ENCODE measurements at places on chromosomes 5 and 9.

GRCh38 chr5:35115920-35116319, 68.2 kb upstream of the AGXT2 start:
- no peak for DNase-seq

- DNase-seq: no peak
Observed at GRCh38 chr5:60598424-60598823, 101.5 kb downstream of the DEPDC1B start.

GRCh38 chr9:73038089-73038509, 85.2 kb upstream of the ALDH1A1 start:
- DNase-seq: no peak

GRCh38 chr9:90860826-90861225, 59.2 kb downstream of the SYK start:
- no peak for DNase-seq

DNA sequence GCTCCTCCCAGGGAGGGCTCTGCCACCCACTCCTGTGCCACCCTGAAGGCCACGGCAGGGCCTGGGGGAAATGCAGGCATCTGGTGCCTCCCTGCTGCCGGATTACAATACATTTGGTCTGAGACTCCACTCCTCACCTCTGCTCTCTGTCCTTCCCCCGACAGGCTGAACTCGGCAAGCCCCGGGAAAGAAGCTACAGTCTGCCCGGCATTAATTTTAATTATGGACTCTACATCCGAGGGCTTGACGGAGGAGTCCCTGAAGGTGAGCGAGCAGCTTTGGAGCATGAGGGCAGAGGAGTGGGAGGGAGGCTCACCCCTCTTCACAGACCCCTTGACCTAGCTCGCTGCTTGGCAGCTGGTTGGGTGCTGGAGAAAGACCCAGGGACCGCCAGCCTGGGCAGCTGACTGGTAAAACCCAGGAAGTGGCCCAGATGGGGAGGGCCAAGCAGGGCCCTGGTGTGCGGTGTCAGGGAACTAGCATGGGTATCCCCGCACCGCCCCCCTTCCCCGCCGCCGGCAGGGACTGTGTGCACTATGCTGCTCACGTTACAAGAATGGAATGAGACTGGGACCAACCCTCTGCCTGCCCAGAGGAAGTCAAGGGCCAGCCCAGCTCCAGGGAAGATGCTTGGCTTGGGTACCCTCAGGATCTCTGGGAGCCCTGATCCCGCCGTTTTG, 83.7 kb upstream of the BARHL1 start:
- DNase-seq: no peak

DNA sequence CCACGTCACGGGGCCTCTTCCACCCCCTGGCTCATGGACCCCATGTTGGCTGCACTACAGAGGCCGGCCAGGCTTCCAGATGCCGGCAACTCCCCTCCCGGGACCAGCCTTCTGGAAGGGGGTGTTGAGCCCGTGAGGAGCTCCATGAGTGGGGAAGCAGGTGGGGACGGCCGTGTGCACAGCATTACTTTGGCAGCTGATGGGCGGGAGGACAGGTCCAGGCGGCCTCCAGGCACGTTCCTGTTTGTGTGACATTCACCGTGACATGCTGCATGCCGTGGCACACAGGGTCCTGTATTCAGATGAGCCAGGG, 29.1 kb upstream of the ABO start:
- no peak for DNase-seq

DNA sequence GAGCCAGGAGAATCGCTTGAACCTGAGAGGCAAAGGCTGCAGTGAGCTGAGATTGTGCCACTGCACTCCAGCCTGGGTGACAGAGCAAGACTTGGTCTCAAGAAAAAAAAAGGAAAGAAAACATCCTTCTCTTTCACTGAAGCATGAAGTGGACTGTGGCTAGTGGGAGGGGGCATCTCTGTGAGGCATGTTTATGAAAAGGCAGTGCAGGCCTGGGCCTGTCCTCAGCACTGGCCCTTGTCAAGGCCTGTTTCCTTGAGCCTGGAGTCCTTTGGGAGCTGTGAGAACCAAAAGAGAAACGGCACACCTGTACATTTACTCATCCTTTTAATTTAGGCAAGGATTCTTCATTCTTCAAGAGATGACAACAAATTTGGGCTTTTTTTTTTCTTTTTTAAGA, 18.3 kb upstream of the FUBP3 start:
- DNase-seq: no peak

DNA sequence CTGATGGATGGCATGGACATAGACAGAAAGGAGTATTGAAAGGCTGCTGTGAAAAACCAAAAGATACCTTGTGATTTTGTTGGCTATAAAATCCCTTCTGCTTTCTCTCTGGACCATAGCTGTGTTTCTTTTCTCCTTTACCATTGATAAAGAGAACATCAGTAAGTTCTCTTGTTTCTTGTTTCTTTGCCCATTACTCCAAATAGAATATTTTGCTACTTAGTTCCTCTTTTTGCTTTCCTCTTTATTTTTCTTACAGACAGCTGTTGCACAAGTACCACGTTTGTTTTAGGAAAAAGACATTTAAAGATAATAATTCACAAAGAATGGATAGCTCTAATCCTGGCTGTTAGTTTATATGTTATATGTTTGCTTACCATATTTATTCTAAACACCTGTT, 1129.2 kb downstream of the DTWD2 start:
- DNase-seq: no peak

DNA sequence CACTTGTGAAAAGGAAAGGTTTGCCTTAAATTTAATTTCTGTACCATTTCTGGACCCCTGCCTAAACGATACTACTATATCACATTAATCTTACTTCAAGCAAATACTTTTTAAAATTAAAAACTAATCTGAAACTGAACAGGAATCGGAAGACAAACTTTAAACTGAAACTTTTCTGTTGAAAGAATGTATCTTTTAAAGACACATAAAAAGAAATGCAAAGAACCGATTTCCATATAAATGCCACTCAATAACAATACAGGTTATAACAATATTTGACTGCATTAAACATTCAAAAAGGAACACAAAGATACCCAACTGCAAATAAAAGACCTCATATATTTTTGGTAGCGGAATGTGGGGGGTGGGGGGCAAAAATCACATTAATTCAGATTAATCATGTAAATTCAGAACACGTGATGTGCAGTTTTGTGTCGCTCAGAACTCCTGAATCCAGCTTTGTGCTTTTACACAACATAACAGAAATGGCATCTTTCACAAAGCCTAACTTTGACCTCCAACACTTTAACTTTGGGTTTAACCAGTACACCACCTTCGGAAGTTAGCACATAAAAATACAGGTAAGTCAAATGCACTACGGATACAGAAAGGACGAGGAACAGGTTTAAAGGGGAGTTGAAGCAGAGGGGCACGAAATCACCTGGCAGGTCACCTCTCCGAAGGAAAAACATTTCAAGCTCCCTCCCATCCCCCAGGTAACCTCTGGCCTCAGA, 925 bp downstream of the LIFR start:
- no peak for DNase-seq

GRCh38 chr5:169754737-169755136, 117.7 kb downstream of the DOCK2 start:
- DNase-seq: no peak

DNA sequence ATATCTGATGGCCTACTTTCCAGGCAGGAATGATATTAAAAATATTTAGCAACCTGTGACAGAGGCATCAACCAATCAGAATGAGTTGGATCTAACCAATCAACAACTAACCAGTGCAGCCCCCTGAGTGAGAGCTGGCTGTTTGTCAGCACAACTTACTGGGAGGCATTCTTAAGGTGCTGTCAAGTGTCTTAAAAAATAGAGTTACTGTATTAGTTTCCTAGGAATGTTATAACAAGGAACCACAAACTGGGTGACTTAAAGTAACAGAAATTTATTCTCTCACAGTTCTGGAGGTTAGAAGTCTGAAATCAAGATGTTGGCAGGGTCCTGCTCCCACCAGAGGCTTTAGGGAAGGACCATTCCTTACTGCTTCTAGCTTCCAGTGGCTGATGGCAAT, 85.2 kb downstream of the ATG10 start:
- DNase-seq: no peak

- no peak for DNase-seq
Observed at GRCh38 chr9:110936719-110937452, 101.4 kb downstream of the LPAR1 start.

GRCh38 chr5:36653044-36653705, 46.8 kb downstream of the SLC1A3 start:
- DNase-seq: no peak

DNA sequence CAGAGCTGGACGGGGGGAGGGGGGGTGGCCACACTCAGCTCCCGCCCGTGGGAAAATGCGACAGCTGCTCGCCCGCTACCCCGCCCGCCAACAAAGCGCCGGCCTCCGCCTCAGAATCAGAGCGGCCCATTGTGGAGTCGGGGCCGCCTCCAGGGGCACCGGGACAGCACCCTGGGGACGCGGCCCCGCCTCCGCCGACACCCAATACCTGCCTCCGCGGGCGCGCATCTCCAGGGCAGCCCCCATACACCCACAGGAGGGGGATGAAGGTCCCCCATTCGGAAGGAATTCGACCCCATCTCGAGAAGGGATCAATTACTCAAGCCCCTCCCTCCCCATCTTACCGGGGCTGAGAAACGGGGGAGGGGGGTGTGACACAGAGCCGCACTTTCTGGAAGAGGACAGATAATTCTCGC, 1.3 kb downstream of the NOTCH1 start:
- peak; percentile 86 for DNase-seq

- DNase-seq: no peak
Observed at GRCh38 chr9:120845255-120845654, 2.5 kb upstream of the PSMD5 start.

GRCh38 chr5:89686081-89686765, 723.3 kb downstream of the CETN3 start:
- DNase-seq: no peak

GRCh38 chr5:55220433-55221185, 6.5 kb downstream of the MCIDAS start:
- DNase-seq: no peak

DNA sequence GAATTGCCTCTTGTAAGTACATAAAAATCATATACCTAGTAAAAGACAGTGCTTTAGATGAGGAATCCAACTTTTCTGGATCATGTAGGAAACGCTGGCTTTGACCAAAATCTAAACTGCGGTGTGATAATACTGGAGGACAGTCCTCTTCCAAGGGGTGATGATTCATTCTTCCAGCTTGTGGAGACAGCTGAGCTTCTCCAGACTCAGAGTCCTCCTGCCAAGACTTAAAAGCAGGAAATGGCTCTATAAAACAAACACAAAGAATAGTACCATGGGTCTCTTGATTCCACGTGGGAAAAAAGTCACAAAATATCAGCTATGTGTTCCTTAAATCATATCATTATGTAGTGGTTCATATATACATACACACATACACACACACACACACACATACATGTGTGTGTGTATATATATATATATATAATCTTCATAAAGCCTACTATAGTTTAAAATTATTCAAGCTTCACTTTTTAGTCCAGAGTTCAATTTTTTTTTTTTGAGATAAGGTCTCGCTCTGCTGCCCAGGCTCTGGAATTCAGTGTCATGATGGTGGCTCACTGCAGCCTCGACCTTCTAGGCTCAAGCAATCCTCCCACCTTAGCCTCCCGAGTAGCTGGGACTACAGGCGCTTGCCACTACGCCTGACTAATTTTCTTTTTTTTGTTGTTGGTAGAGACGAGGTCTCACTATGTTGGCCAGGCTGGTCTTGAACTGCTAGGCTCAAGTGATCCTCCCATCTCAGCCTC, 65.0 kb downstream of the PKD2L2 start:
- DNase-seq: no peak

DNA sequence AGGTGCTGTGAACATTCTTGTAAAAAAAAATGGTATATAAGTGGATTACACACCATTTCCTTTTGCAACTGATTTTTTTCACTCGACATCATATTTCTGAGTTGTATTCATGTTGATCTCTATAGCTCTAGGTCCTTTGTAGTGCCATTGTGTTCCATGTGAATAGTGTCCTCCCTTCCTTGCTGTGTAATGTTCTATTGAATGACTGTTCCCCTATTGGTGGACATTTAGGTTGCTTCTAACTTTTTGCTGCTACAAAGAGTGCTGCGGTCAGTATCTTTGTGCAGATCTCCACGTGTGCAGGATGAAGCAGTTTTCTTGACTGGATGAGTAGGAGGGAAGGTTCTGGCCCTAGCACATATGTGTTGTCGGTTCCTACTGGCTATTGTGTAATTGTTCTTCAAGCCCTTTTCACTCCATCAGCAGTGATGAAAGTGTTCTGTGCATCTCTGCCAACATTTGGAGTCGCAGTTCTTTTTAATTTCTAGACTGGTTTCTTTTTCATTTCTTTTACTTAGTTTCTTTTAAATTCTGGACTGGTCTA, 20.2 kb downstream of the DAB2IP start:
- no peak for DNase-seq

- DNase-seq: peak; percentile 39
Observed at GRCh38 chr5:170565072-170565471, 61.3 kb downstream of the KCNIP1 start.
